Retinal pigment epithelial cell (primary cell): ENCODE measurements at places on chromosomes 3 and 15.

DNA sequence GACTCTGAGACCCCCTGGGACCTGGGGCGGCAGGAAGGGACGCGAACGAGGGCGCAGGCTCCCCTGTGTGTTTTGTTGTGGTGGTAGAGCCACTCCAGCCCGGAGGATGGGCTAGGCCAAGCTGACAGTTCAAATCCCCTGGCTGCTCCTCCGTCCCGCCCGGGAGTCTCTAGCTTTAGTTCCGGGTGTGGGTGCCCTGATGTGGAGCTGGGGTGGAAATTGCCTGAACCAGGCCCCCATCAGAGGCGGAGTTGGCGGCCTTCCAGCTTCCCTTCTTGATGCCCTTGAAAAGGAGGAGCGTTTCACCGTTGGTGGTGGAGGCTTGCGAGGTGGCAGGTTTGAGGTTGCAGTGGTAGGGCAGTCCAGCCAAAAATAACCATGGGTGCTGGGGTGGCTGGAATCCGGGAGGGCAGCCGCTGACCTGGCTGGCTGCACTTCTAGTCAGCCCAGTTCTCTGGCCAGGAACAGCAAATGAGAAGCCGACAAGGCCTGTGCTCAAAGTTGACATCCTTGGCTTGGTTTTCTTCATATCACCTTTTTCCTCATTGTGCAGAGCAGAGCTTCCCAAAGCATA, 817 bp downstream of the CLK3 start:
- no peak for DNase-seq

GRCh38 chr3:132925256-132925930, 112.8 kb upstream of the TMEM108 start:
- DNase-seq: no peak

GRCh38 chr3:125433611-125434041, 58.5 kb upstream of the ZNF148 start:
- no peak for DNase-seq

DNA sequence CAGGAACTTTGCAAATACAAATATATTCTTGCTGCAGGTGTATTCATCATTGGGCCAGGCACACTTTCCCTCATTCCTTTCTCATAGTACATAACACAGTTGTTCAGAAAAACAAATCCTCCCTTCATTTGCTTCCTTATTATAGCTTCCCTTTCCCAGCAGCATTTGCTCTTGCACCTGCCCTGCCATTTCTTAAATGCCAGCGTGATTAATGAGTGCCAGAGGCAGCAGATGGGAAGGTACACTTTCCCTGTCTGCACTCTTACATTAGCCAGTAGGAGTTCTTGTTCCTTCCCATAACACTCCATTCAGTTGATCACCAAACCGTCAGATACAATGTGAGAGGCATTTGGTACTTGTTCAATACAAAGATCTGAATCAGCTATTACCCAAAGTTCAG, 128.5 kb upstream of the GAP43 start:
- DNase-seq: no peak

DNA sequence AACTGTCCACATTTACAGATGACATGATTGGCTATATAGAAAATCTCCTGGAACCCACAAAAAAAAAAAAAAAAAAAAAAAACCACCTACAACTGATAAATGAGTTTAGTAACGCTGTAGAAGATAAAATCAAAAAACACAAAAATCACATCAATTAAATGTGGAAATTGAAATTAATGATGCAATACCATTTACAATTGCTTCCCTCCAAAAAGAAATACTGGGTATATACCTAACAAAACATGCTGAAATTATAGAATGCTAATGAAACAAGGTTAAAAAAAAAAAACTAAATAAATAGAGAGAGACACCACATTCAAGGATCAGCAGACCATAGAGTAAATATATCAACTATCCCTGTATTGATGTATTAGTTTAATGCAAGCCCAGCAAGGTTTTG, 215.7 kb downstream of the ULK4 start:
- no peak for DNase-seq

GRCh38 chr3:178465260-178466180, 70.7 kb upstream of the KCNMB2 start:
- no peak for DNase-seq

DNA sequence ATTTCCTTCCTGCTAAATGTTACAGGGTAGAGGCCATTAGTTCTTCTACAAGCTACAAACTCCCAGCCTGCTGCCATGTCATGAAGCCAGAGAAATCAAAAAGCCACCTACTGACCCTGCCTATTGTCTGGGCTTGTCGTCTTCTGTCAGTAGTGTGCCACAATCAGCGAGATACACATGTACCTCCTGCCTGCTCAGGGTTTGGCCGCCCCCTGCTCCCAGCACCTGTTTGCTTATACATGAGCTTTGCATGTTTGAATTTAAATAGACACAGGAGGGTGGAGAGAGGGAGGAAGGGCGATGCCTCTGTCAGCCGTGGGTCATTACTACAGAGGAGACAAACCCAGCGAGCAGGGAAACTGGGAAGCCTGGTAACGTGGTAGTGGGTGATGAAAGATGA, 106.1 kb downstream of the ROBO2 start:
- no peak for DNase-seq

DNA sequence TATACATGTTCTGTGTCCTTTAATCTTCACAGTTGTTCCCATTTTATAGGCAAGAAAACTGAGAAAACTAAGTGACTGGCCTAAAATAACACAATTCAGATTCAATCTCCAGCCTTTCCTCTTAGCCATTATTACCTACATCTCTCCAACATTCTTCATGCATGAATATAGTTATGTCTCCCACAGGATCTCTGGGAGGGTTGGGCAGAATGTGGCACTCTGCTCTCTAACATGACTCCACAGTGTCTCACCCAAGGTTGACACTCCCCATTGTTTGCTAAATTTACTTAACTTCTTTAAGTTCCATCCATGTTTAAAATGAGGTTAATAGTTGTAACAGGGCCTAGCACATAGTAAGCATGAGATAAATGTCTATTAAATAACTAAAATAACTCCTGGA, 276.3 kb downstream of the ERC2 start:
- no peak for DNase-seq
